ENCODE measurements at places on chromosomes 16 and 17. TPM values are rescaled to one million over a fixed set of nuclear protein-coding genes. Genes with fewer than 3 reads are reported as not detected.

- DNase-seq, result no peak
These were observed 3.3 kb downstream of the TPSD1 start for GRCh38 chr16:1258906-1259759.

- no peak for DNase-seq
These were observed 11.3 kb upstream of the SKAP1 start for GRCh38 chr17:48441231-48441711.

Gene SLC6A2
- polyA plus RNA-seq, result 0.17 TPM

DNA sequence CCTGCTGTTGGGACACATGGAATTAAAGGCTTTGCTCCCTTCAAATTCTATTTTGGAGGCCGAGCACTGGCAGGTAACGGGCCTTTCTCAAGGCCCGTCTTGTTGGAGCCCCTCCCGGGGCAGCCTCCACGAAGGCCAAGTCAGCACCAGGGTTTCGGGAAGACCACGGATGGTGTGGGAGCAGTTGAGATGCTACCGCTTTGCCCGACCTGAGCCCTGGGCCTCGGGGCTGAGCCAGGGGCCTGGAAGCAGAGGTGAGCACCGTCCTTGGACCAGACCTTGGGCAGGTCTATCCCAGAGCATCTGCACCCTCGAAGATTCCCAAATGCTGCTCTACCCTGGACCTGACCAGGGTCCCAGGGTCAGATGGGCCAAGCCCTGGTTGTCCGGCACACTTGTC is 23.0 kb downstream of the C17orf100 start:
- DNase-seq, result no peak

DNA sequence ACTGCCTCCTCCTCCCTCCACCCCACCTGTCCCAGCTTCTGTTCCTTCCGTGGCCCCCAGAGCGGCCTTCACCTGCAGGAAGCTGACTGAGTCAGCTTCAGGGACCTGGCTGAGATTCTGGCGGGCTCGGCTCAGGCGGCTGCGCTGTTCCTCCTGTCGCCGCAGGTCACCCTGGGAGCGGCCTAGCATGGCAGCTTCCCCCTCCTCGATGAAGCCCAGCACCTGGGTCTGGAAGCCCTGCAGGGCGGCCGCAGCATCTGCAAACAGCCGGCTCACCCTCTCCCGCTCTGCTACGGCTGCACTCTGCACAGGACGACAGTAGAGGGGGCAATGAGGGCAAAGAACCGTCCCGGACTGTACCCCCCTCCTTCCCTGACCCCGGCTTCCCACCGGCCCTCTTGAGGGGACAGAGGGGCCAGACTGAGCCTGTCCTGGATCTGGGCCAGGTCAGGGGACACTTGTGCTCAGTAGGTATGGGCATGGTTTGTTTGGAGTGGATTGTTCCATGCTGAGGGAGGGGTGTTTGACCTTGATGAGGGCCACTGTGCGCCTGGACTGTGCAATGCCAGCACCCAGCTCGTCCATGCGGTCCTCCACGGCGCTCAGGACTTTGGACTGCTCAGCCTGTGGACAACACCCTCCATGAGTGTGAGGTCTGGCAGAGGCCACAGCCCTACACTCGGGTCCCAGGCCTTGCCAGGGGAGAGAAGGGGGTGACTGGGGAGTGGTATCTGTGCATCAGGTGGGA is 2.0 kb downstream of the TRIM47 start:
- DNase-seq, result no peak

DNA sequence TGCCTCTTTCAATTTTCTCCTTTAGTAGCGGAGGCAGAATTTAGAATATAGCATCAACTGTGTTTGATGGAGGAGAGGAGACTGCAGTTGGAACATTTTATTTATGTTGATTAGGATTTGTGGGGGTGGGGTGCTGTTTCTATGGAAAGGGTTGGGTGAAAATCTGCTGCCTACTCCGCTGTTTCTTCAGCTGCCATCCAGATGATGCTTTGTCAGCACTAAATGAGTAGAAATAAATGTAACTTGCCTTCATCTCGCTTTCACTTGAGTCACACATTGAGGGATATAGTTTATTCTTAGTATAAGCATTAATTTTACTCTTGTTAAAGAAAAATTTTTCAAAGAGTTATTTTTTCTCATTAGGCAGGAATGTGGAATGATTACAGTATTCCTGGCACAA is 42.1 kb downstream of the ABHD15 start:
- no peak for DNase-seq

DNA sequence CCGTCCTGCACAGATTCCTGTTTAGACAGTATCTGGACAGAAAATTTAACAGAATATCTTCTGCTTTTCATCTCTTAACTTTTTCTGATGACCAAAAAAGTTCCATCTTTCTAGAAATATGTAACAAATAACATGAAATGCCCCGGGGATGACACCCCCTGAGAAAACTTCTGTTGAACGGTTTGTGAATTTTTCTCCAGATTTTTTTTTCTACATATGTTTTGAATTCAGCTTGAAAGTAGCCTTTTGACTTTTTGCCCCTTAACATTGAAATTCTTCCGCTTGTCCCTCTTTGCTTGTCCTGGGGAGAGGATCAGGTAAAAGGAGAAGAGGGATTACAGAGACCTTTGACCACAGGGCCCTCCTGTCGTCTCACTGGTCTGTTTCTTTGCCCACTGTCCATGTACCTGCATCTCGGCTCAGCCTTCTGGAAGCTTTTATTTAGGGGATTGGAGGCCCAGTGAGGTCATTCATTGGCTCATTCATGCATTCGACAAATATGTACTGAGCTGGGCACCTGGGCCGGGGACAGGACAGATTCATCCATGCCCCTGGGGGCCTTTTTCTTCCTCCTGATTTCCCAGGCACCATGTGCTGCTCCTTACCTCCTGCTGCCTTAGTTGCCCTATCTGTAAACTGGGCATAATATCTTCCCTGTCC is 19.6 kb upstream of the CPNE2 start:
- DNase-seq, result no peak

GRCh38 chr17:10198509-10199249 is at the start of gene GAS7:
GAS7 (minus strand) TSS chr17:10198606.
- DNase-seq, result peak; percentile 60

DNA sequence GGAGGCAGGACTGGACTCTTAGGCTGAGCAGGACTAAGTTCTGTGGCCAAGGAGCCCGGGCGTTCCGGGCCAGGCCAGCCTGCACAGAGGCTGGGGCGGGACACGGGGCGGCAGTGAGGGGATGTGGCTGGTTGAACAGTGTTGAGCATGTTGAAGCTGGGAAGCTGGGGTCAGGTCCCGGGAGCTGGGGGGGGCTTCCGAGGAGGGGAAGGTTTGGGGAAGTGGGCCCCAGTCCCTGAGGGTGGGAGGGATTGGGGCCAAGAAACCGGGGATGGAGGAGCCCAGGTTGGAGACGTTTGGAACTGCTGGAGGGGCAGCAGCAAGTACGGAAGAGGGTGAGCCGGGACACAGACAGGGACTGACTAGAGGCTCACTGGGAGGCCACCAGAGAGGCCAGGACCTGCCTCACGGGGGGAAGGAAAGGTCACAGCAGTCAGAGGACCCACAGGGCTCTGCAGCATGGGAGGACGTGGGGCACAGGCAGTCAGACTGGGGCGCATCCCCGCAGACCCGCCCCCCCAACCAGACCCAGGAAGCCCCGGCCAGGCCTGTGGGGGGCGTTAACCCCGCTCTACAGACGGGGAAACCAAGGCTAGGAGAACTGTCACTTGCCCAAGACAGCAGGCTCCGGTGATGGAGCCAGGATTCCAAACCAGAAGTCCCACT is 9.5 kb downstream of the TAX1BP3 start:
- no peak for DNase-seq

All from right renal pelvis (tissue), 4 donors.